ENCODE measurements at places on chromosomes 7 and 10.

- H3K27me3 ChIP-seq: no peaks in the 10 kb centered on the region
- no peak overlapping the region for H3K27ac ChIP-seq
- no peaks in the 10 kb centered on the region for H3K4me1 ChIP-seq
- H3K36me3 ChIP-seq: no peaks in the 10 kb centered on the region
- no peak for DNase-seq
- H3K4me3 ChIP-seq: no peak overlapping the region
Measured at GRCh38 chr10:58868736-58869435, 307.6 kb upstream of the PHYHIPL start.

DNA sequence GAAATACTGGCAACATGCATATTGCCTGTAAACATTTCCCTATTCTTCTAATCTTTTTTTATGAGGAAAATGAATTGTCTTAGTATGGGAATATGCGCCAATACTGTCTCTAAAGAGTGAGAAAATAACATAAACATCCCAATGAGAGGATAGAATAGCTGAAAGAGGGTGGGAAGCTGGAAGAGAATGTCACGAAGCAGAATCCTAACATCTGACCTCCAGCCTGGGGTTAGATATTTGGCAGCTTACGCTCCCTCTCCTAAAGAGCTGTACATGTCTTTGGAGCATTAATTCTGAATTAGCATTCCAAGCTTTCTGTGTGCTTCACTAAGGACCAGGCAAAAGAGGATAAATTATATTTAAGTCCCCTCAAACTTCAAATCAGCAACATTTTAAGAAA is 31.6 kb upstream of the SLC16A12 start:
- no peaks in the 10 kb centered on the region for H3K4me1 ChIP-seq
- no peaks in the 10 kb centered on the region for H3K27me3 ChIP-seq
- H3K27ac ChIP-seq: no peak overlapping the region

GRCh38 chr7:93055543-93056107 is 62.2 kb downstream of the SAMD9 start:
- peak; percentile 36 for DNase-seq
- no peaks in the 10 kb centered on the region for H3K27me3 ChIP-seq
- no peak overlapping the region for H3K27ac ChIP-seq
- no peak overlapping the region for H3K4me3 ChIP-seq
- no peaks in the 10 kb centered on the region for H3K36me3 ChIP-seq

- peaks cover 2% of the 10 kb centered on the region for H3K36me3 ChIP-seq
- H3K4me3 ChIP-seq: no peak overlapping the region
- H3K4me1 ChIP-seq: peaks cover 4% of the 10 kb centered on the region
- H3K27ac ChIP-seq: no peak overlapping the region
Measured at GRCh38 chr10:62073429-62073828, 171.9 kb downstream of the ARID5B start.

- no peaks in the 10 kb centered on the region for H3K27me3 ChIP-seq
- H3K36me3 ChIP-seq: no peaks in the 10 kb centered on the region
- no peak overlapping the region for H3K27ac ChIP-seq
Measured at GRCh38 chr7:136189506-136189998, 212.4 kb upstream of the MTPN start.

All from small intestine (tissue), 16 donors.